ENCODE measurements at places on chromosomes 7 and 10. TPM values are rescaled to one million over a fixed set of nuclear protein-coding genes. Genes with fewer than 3 reads are reported as not detected.

SHH gene
- not detected for total RNA-seq

GRCh38 chr10:35607475-35608327, 2.6 kb downstream of the GJD4 start:
- no peak for DNase-seq

- DNase-seq: no peak
These were observed 9.1 kb upstream of the IDI2 start for GRCh38 chr10:1034758-1035157.

GRCh38 chr10:83432261-83433045, 706.9 kb upstream of the GHITM start:
- DNase-seq: no peak

GRCh38 chr10:16996530-16996964, 133.1 kb downstream of the CUBN start:
- DNase-seq: no peak

SORBS1 gene
- total RNA-seq: 221 TPM

DNA sequence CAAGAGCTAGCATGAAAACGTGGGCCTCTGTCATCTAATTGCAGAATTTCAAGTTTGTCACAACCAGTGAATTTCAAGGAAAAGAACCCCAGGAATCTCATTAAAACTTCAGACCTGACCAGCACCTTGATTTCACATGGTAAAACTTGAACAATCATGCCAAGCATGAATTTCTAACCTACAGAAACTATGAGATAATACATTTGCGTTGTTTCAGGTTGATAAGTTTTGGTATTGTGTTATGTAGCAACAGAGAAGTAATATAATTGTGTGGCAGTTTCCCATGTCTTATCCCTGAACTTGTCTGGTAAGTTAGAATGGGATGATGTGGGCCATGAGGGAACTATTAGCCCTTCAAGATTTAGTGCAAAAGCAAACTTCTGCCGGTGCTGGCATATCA, 530.1 kb downstream of the ANKRD7 start:
- no peak for DNase-seq
